COR-L47 (cell line): ENCODE measurements at places on chromosomes 1 and 21.

- DNase-seq = no peak
These were observed 97.6 kb downstream of the PIK3R3 start for GRCh38 chr1:46034601-46035516.

GRCh38 chr1:9715536-9716226, 64.2 kb downstream of the PIK3CD start:
- no peak for DNase-seq

- DNase-seq = no peak
These were observed 71.0 kb downstream of the TRIM11 start for GRCh38 chr1:228335406-228336307.

- no peak for DNase-seq
These were observed 58.6 kb upstream of the NBPF3 start for GRCh38 chr1:21381354-21381753.

GRCh38 chr1:44406737-44407429, 1.8 kb downstream of the RNF220 start:
- DNase-seq = no peak

DNA sequence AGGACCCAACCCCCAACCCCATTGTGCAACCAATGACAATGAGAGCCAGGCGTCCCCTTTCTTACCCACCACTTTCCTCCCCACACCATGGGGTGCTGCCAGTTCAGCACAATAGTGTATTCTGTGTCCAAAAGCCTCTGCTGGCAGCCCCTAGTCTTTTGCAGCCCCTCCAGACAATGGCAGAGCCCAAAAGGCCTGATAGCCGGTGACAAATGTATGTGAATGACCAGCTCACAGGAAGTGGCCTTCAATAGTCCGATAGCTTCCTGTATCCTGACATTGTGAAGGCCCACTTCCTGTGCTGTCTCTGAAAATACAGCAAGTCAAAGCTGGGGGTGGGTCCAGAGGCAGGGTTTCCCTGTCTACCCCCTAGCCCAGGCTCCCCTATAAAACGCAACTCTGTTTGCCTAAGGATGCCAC, 16.6 kb downstream of the SMIM12 start:
- DNase-seq = no peak

- DNase-seq = no peak
These were observed 41.9 kb downstream of the SLC45A1 start for GRCh38 chr1:8359617-8360481.

- DNase-seq = no peak
These were observed 92.0 kb upstream of the PRMT6 start for GRCh38 chr1:106964495-106964894.
